ENCODE measurements at places on chromosomes 5 and 9. TPM values are rescaled to one million over a fixed set of nuclear protein-coding genes. Genes with fewer than 3 reads are reported as not detected.

The ZNF300 gene
- 0.95 TPM for total RNA-seq

The PCDHB15 gene
- total RNA-seq = 6.1 TPM

DNA sequence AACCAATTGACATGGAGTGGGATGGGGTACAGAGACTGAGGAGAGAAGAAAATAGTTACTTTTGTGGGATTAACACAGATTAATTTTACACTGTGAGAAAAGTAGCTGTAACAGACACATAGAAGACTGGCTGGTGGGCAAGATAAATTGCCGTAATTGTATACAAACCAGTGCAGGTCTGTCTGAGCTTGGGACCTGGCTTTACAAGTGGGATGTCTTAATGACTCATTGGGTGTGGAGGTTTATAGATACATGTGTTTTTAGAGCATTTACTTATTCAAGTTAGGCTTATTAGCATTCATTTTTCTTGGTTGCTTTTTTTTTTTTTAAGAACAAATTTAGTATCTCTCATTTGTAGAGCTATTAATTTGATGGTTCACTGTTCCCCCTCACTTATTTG is 37.5 kb downstream of the SLC44A1 start:
- no peak for DNase-seq

DNA sequence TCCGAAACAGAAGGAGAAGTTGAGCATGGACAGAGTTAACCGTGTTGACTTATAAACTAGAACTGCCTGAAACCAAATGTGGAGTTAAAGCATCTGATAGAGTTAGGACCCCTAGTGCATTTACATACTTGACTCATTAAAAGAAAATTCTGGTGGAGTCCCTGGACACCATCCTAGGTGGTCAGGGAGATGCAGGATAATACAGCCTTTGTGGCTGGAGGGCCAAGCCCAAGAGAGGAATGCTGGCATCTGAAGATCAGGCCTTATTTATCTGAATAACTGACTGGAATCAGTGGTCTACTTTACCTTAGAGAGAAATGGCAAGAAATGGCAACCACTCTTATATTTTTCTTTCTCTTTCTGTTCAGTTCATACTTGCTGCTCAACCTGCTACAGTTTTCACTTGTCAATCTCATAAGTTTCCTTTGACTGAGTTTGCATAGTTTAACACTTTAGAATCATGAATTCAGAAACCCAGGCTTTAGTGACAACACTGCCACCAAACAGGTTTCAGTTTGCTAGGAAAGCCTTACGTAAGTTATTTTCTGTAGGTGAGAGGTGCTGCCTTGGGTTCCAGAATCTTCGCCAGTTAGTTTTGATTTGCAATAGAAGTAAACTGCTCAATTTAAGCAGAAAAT is 10.2 kb downstream of the CMYA5 start:
- no peak for DNase-seq

DNA sequence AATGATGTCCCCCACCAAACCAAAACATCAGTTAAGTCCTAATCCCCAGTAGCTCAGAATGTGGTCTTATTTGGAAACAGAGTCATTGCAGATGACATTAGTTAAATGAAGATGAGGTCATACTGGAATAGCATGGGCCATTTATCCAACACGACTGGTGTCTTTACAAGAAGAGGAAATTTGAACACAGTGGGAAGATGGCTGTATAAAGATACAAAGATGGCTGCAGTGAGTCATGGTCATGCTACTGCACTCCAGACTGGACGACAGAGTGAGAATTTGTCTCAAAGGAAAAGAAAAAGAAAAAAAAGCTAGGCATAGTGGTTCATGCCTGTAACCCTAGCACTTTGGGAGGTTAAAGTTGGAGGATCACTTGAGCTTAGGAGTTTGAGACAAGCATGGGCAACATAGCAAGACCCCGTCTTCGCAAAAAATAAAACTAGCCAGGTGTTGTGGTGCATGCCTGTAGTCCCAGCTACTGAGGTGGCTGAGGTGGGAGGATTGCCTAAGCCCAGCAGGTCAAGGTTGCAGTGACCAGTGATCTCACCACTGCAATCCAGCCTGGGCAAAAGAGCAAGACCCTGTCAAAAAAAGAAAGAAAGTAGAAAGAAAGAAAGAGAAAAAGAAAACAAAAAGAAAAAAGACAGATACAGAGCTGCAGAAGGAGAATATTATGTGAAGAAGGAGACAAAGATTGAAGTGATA is 130.0 kb upstream of the CDKN2B start:
- DNase-seq = no peak

DNA sequence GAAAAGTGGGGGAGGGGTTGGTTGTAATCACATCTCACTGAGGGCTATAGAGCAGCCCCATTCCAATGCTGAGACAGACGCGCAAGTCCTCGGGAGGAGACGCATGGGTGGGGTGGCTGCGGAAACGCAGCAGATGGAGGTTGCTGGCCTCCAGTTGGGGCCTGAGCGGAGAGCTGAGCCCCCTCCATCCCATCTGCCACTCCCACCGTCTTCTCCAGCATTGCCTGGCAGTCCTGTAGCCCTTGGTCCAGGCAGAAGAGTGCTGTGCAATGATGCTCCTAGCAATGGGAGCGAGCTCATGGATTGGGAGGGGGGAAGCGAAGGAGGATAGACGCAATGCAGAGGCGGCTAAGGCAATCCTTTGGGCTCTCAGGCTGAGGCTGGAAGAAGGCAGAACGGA is 79.4 kb upstream of the GLRA1 start:
- DNase-seq = no peak

DNA sequence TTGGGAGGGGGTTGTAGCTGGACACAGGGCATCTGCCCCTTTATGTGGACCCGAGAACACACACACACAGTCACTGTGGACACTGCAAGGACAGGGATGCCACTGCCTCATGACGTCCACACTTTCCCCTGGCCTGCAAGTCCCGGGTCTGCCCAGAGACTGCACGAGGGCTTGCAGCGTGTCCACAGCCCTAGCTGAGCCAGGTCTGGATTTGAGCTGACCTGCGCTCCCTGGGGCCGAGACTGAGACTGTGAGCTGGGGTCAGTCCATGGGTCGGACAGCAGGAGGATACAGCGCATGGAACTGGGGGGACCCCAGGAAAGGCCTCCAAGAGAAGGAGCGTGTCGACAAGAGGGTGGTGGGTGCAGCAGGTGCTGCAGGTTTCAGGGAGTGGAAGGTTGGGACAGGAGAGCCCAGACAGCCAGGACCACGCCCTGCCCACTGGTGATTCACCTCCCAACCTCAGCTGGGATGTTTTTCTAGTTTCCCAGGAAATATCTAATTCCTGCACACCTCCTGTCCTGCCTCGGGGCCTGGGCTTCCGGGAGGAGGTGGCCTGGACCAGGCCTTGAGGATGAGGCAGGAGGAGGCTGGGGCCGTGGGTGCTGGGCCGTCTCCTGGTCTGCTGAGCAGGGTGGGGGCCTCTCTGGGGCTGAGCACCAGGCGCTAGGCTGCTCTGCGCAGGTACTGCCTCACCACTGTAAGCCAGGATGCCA is 806 bp upstream of the RNF224 start:
- DNase-seq = no peak

GRCh38 chr9:114945616-114946412 is 15.4 kb upstream of the TNFSF8 start:
- DNase-seq = no peak

GRCh38 chr9:13118313-13118712 is 161.2 kb downstream of the MPDZ start:
- DNase-seq = no peak

DNA sequence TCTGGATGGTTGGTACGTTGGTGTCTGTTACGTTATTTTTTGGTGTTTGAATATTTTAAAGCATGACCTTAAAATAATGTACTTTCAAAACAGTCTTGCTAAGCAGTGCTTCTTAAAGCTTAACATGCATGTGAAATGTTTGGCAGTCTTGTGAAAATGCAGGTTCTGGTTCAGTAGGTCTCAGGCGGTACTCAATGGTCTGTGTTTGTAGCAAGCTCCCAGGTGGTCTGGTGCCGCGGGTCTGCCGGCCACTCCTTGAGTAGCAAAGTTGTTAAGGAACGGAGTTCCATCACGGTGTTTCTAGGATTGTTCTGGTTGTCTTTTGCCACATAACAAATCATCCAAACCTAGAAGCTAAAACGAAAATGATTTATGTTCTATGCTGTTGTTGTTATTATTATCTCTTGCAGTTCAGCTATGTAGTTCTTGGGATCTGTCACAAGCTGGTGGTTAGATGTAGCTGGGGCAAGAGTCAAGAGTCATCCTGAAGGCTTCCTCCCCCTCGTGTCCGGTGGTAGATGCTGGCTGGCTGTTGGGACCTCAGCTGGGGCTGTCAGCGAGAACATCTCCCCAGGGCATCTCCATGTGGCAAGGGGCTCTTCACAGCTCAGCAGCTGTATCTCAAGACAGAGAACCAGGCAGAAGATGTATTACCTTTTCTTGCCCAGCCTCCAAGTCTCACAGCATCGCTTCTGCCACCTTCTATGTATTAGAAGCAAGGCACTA is 186.8 kb downstream of the PALM2AKAP2 start:
- DNase-seq = no peak
